NCI-H187 treated with DMSO at 0.1 percent for 48 hours (cell line): ENCODE measurements at places on chromosomes 7 and 10.

DNA sequence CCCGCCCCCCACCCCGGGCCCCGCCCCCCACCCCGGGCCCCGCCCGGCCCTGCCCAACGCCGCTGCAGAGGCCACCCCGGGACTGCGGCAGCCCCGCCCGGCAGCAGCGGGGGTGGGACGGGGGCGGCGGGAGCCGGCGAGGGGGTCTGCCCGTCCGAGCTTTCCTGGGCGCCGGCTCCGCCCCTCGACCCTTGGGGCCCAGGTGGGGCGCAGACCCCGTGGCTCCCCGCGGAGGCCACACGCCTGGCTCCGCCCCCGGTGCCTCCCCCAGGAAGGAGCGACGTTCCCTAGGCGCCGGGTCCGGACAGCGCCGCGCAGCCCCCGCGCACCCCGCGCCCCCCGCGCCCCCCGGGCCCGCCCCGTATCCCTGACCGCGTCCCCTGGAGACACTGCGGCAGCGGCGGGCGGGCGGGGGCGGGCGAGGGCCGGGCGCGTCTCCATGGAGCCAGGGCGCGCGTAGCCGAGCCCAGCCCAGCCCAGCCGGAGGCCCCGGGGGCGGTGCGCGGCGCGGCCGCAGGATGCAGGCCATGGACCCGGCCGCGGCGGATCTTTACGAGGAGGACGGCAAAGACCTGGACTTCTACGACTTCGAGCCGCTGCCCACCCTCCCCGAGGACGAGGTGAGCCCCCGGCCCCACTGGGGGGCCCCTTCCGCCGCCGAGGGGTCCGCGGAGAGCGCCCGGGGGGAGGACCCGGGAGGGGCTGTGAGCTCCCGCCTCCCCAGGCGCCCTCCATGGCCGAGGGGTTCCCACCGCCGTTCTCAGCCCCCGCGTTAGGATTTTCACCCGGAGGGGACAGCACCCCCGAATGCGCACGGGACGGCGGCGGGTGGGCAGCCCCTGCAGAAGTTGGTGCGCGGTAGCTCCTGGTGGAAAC is at the start of gene KNDC1:
Gene KNDC1 (plus strand): TSS at position 270 of the 876 bp plus-strand sequence. CDS start 249 bp downstream, at position 519.
- no peak for DNase-seq

- DNase-seq = no peak
Measured at GRCh38 chr10:119448628-119449584, 93.6 kb downstream of the RGS10 start.

GRCh38 chr10:71348850-71349249 is 29.8 kb downstream of the SLC29A3 start:
- no peak for DNase-seq

DNA sequence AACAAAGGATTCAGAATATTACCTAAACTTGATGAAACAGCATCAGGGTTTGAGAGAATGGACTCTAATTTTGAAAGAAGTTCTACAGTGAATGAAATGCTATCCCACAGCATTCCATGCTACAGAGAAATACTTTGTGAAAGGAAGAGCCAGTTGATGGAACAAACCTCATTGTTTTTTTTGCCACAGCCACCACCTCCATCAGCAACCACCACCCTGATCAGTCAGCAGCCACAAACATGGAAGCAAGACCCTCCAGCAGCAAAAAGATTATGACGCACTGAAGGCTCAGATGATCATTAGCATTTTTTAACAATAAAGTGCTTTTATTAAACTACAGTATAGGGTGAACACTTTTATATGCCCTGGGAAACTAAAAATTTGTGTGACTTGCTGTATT is 98.7 kb downstream of the LRRC4 start:
- no peak for DNase-seq

- DNase-seq = no peak
Measured at GRCh38 chr10:47444047-47444446, 39.9 kb downstream of the ANXA8 start.

DNA sequence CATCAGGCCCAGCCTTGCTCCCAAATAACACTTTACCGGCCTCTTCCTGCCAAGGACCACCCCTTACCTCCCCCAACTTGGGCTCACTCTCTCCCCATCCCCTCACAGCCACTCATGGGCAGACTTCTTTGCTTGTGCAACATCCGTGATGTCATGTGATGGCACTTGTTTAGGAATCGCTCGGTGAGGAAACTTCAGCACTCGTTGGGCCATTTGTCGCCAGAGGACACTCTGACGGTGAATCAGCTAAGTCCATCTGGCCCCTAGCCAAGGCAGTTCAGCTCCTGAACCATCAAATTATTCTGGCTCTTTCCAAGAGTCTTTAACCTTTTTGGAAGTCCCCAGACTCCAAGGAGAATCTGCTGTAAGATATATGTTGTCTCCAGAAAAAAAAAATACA is 19.2 kb downstream of the BTBD16 start:
- DNase-seq = no peak

DNA sequence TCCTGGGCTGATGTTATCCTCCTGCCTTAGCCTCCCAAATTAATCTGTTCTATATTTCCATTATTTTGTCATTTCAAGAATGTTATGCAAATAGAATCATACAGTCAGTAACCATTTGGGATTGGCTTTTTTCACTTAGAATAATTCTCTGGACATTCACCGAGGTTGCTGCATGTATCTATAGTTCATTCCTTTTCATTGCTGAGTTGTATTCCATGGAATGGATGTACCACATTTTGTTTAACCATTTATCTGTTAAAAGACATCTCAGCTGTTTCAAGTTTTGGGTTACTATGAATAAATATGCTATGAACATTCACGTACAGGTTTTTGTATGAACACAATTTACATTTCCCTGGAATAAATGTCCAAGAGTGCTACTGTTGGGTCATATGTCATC is 44.9 kb downstream of the ARHGAP21 start:
- no peak for DNase-seq
